A549 (cell line): ENCODE measurements at places on chromosomes 5 and 9.
A peak's percentile ranks its signal among the peaks of the same experiment; 100 is the strongest.

DNA sequence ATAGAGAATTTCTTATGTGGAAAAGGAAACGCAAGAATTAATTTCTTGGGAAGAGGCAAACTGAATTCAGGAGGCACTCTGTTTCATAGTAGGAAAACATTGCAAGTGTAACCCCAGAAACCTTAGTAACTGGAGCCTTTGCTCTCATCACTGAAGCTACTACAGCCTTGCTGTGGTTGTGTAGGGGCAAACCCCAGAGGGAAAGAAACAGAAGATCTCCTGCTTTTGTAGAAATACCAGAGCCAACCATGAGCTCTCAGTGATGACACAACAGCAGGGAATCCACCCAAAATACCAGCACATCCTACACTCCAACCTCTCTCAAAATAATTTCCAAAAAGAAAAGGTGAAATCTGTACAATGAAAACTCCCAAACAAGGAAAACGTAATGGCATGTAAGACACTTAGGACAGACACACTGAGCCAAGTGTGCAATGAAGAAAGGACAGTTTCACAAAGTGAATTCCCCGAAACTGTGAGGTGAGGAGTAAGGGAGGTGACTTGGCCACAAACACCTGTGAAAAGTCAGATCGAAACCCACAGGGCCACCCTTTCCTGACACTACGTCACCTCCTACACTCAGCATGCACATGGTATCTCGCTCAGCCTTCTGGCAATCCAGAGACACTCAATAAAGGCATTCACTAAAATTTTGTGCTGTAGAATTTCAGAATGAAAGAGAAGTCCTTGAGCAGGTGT is 8.5 kb upstream of the ACSL6 start:
- DNase-seq, result no peak

DNA sequence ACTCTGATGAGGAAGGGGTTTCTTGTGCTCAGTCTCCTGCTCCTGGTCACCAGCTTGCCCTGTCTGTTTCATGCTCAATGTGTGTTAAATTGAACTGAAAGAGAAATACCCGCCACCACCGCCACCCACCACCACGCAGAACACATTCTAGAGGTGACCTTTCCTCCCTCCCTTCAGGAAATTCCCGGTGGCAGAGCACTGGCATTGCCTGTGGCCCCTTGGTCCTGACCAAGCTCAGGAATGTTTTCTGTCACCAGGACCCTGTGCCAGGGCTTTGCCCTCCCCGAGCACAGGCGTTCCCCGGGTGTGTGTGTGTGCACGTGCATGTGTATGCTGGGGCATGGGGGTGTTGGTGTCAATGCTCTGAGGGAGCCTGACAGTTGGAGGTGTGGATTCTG is 10.2 kb upstream of the SLC25A51 start:
- no peak for DNase-seq

GRCh38 chr5:173304591-173304988 is 23.6 kb downstream of the STC2 start:
- DNase-seq, result no peak

DNA sequence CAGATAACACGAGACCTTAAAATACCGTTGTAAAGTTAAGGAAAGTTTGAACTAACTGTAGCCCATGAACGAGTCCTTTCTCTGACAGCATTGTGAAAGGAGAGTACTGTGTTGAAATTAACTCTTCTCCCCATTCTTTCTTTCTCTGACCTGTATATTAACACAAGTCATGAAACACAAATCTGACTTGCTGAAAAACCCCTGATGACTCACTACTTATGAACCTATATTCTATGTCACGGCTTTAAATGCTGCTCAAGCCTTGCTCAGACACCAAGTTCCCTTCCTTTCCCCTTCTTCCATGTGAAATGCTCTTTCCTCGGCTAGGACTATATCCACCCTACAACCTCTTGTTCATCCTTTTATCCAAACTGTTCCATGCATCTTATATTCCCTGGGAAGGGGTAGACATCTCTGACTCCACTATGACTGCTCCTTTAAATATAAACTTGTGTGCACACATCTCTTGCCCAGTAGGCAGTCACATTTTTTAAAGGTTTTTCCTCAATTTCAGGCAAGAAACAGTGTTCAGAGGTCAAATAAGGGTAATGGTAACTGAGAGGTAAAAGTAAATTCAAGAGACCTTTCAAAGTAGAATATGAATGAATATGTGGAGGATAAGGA is 142.9 kb downstream of the NFIB start:
- peak; percentile 20 for DNase-seq

DNA sequence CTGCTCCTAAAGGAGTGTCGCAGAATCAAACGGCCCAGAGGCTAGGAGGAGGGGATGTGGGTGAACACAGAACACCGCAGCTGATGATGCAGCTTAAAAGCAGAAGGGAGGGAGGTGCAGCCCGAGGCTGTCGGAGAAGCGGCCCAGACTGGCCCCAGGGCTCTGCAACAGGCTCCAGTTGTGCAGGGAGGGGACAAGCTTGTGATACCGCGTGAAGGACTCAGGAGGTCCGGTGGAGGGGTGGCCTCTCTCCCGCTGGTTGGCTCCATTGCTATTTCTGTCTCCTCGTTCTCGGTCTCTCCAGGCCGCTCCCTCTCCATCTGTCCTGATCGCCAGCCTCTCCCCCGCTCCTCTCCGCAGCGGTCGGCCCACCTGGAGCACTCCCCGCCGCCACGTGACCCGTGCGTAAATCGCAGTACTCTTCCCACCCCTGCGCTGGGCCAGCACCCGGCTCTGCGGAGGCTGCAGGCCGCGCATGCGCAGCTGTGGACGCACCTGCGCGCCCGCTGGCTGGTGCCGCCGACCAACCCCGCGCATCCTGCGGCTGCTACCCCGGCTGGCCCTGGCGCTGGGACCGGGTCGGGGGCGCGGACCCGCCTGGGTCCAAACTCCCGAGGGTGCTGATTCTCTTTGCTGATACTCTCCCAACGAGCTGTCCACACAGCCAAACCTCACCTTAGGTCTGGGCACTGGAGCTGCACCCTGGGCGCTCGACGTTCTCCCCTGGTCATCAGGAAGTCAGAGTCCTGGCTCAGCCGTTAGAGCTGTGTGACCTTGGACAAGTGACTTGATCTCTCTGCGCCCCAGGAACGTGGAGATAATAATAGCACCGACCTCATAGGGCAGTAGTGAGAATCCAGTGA is 3.7 kb upstream of the STXBP1 start:
- DNase-seq, result peak; percentile 95

DNA sequence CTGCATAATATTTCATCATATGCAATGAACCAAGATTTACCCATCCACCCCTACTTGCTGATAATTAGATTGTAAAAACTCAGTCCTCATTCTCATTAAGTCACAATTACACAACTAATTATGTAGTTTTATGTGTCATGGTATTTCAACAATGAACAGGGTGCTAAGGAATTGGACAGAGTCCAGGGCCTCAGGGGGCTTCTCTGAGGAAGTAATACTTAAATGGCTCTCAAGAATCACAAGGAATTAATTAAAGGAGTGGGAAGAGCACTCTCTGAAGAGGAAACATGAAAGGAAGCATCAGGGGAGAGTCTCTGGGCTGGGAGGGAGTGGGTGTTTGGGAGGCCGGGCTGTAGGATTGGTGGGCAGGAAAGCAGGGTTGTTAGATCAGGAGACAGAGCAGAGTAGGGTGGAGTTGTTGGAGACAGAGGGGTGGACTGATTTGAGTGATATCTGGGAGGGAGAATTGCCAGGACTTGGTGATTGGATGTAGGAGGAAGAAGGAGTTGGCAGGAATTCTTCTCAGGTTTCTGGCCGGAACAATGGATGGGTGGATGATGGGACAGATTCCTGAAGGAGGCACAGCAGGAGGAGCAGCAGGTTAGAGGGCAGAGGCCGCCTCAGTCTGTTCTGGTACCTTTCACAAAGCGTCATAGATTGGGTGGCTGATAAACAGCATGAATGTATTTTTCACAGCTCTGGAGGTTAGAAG is 23.0 kb upstream of the NSG2 start:
- DNase-seq, result no peak
